Natural killer cell treated with Interleukin-12 subunit alpha and Interleukin-12 subunit beta and Interleukin-15 and Interleukin-18, amount 100 ng/mL, for 72 hours (primary cell): ENCODE measurements at places on chromosomes 1 and 21. TPM values are rescaled to one million over a fixed set of nuclear protein-coding genes. Genes with fewer than 3 reads are reported as not detected.

The CCDC24 gene
- total RNA-seq: 1.8 TPM

DNA sequence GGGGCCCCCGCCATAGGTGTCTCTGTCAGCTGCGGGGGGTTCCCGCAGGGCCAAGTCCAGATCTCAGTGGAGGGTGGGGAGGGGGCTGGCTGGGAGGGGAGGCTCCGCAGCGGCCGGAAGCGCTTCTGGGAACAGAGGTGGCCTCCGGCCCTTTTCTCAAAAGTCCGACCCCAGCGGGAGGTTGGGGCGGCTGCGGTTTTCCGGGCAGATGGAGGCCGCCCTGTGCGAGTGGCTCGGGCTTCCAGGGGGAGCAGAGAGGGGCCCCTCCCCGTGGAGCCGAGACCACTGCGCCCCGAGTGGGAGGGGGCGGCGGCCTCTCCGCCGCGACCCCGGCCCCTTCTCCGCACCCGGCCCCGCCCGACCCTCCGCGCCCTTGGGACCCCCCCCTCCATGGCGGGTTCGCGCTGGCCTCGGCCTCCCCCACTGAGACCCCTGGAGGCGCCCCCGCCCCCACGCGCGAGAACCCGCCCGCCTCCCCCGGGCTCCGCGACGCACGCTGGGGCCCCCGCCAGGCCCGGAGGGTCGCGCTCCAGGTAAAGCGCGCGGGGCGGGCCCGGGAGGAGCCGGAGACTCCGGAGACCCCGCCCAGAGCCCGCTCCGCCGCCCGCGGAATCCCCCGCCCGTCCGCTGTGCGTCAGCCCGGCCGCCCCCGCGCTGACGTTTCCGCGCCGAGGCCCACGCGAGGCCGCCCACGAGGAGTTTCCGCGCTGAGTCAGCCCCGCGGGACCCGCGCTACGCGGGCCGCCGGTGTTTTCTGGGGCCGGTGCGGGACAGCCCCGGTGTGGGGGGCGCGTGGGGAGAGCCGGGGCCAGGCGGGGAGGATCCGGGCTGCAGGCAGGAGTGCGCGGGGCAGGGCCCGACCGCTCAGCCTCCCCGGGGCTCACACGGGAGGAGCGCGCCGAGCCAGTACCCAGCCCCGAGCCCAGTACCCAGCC is 5.2 kb downstream of the TNFRSF18 start:
- no peaks in the 10 kb centered on the region for H3K36me3 ChIP-seq
- DNase-seq: peak; percentile 96
- H3K27ac ChIP-seq: peak overlapping the region; percentile 99

DNA sequence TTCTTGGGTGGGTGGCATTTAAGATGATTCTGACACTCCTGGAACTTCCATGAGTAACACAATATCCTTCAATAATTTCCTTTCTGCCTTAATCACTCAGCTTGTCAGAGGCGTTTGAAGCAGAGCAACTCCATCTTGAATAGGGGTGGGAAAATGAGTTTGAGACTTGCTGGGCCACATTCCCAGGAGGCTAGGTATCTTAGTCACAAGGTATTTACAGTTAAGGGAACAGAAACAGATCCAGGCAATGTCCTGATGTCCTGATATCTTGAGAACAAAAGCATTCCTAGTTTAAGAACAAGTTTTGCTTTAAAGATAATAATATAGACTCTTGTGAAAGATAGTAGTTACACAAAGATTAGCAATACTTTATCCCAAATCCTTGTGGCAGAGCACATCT is 76.6 kb upstream of the KIAA0040 start:
- H3K36me3 ChIP-seq: peaks cover 5% of the 10 kb centered on the region
- no peaks in the 10 kb centered on the region for H3K4me1 ChIP-seq
- no peak overlapping the region for H3K27ac ChIP-seq

GRCh38 chr1:92990828-92991227 is 29.6 kb upstream of the DIPK1A start:
- H3K27ac ChIP-seq: peak overlapping the region; percentile 28
- peak overlapping the region; percentile 40 for H3K4me3 ChIP-seq
- peaks cover 25% of the 10 kb centered on the region for H3K4me1 ChIP-seq
- H3K36me3 ChIP-seq: no peaks in the 10 kb centered on the region
- no peaks in the 10 kb centered on the region for H3K27me3 ChIP-seq
- DNase-seq: no peak

- no peaks in the 10 kb centered on the region for H3K27me3 ChIP-seq
- DNase-seq: no peak
- no peak overlapping the region for H3K27ac ChIP-seq
- H3K4me3 ChIP-seq: no peak overlapping the region
These were observed 7.1 kb upstream of the GNPAT start for GRCh38 chr1:231233735-231234417.

The CD1C gene
- total RNA-seq: not detected
